ENCODE measurements at places on chromosomes 4 and X. TPM values are rescaled to one million over a fixed set of nuclear protein-coding genes. Genes with fewer than 3 reads are reported as not detected.

Gene NDUFA1
- total RNA-seq = 169 TPM

Gene IL1RAPL2
- not detected for total RNA-seq

Gene MAGEE1
- 0.15 TPM for total RNA-seq

Gene GC
- total RNA-seq = not detected

Gene PCDH10
- total RNA-seq = 7.9 TPM

Gene WNK3
- total RNA-seq = 3.6 TPM

Gene AADAT
- total RNA-seq = 0.30 TPM

Gene KDR
- total RNA-seq = 0.42 TPM

Gene PLK4
- 13.8 TPM for total RNA-seq

Gene VCX3A
- total RNA-seq = 5.6 TPM

Gene REELD1
- not detected for total RNA-seq

Gene NPY2R
- total RNA-seq = not detected

Gene KLHL4
- 1.5 TPM for total RNA-seq

Gene PDHA2
- not detected for total RNA-seq

Gene TCEAL7
- 5.2 TPM for total RNA-seq

Gene NSUN7
- total RNA-seq = 5.9 TPM

Gene DGAT2L6
- total RNA-seq = not detected

Gene GUF1
- total RNA-seq = 14.4 TPM

Gene EMD
- total RNA-seq = 101 TPM

Gene EMCN
- 0.05 TPM for total RNA-seq

Data from M059J (cell line).